ENCODE measurements at places on chromosomes 4 and X.
A peak's percentile ranks its signal among the peaks of the same experiment; 100 is the strongest.

DNA sequence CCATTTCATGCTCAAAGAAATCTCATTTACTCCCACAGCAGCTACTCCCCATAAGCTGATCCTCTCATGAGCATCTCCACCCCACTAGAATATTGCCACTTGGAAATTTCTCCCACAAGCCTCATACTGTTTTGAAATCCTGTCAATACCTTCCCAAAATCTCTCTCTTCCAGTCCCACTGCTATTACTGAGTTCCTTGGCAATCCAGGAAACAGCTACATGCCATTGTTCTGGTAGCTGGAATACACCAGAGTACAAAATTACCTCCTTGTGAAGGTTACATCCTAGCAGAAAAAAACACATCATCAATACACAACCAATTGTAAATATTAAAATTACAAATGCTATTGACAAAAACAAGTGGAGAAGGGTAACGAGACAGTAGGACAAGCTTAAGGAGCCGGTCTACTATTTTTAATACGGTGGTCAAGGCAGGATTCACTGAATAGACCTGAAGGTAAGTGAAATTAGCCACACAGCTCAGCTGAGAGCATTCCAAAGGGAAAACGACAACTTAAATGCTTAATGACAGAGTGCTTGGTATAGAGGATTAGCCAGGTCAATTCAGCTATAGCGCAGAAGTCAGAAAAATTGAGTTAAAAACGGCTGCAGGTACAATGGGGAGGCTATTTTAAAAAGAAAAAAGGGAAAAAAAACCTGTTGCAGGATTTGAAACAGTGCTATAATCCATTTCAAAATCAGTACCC is 6.4 kb downstream of the RPL9 start:
- no peak for DNase-seq

GRCh38 chr4:145099653-145100052 is 1.5 kb downstream of the ABCE1 start:
- DNase-seq, result no peak

- DNase-seq, result no peak
These were observed 74.4 kb downstream of the SORCS2 start for GRCh38 chr4:7266525-7267292.

DNA sequence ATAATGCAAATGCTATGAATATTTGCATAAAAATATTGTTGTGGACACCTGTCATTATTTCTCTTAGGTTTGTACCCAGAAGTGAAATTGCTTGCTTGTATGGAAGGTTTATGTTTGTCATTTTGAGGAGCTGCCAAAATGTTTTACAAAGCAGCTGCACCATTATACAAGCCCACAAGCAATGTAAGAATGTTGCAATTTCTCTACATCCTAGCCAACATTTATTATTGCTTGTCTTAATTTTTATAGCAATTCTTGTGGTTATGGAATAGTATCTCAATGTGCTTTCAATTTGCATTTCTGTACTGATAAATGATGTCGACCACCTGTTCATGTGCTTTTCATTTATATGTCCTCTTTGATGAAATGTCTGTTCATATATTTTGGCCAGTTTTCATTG is 18.7 kb upstream of the RBMX start:
- no peak for DNase-seq

GRCh38 chrX:24494647-24495075 is 29.6 kb downstream of the PDK3 start:
- no peak for DNase-seq

DNA sequence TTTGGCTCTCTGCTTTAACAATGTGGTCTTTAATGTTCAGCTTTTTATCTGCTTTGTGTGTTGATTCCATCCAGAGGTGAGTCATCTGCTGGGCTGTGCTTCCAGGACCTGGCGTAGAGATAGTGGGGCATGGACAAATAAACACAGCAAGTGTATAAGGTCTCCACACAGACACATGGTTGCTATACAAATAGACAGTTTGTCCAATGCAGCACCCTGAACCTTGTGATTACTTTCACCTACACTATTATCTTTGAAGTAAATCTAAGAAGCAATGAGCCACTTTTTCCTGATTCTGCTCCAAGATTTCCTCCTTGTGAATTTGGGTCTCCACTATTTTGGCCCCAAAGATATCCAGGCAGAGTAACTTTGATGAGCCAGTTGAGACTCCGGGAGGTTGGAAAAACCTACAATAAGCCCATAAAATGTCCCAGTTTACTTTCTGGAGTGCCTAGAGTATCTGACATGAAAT is 12.1 kb downstream of the PPARGC1A start:
- no peak for DNase-seq

DNA sequence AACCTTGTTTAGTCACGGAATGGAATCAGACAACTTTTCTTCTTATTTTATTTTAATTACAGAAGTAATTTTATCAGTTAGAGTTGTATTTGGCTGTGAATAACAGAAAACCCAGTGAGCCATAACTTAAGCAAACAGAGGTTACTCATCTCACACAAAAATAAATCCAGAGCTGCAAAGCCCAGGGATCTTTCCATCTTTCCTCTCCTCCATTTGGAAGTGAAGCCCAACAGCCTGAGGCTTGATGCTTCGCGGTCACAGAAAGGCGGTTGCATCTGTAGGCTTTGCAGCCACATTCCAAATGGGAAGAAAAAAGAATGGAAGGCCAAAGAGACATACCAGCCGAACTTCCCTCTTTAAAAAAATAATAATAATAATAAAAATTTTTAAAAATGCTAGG is 22.6 kb downstream of the CHRNA9 start:
- DNase-seq, result no peak

DNA sequence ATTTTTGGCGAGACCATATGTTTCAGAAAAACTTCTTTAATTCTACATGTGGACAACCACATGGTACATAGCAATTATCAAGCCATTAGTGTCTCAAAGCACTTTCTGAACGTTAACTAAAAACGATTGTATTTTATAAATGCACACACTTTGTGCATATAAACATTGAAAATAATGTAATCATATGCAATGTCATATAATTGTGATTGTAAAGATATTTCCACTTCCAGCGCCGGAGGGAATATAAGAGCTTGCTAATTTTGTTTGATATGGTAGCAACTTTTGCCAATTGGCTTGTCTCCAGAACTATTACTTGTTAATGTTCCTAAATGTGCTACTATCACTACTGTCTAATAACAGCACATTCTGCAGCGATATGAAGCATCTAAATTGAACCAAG is 162.3 kb upstream of the SMIM31 start:
- DNase-seq, result no peak

- DNase-seq, result no peak
These were observed 287.8 kb downstream of the RAPGEF2 start for GRCh38 chr4:159390648-159391047.

GRCh38 chr4:52714597-52715254 is 36.5 kb downstream of the ERVMER34-1 start:
- DNase-seq, result peak; percentile 8

Data from stimulated activated CD4-positive, alpha-beta T cell treated with anti-CD3 and anti-CD28 coated beads, Interleukin-1b, Interleukin-23, amount 100 ng/mL, for 48 hours (primary cell).